Endothelial cell of umbilical vein (primary cell): ENCODE measurements at places on chromosomes 4 and X. TPM values are rescaled to one million over a fixed set of nuclear protein-coding genes. Genes with fewer than 3 reads are reported as not detected.

SMPX gene
- not detected in 2 replicates for total RNA-seq

RIPPLY1 gene
- not detected in 2 replicates for total RNA-seq

ENPEP gene
- not detected in 2 replicates for total RNA-seq

NOA1 gene
- total RNA-seq: 16.1 and 17.1 TPM in 2 replicates

ARR3 gene
- not detected in 2 replicates for total RNA-seq

CPLX1 gene
- 1.3 and 1.8 TPM in 2 replicates for total RNA-seq

SLC26A1 gene
- 0.32 TPM in 1 of 2 replicates, not detected in the other for total RNA-seq

FUNDC1 gene
- 9.7 and 15.4 TPM in 2 replicates for total RNA-seq

FAM47E gene
- 0.11 TPM in 1 of 2 replicates, not detected in the other for total RNA-seq

TMEM35A gene
- 6.5 and 7.2 TPM in 2 replicates for total RNA-seq
